Midbrain (tissue), 1 donor: ENCODE measurements at places on chromosomes 5 and 9.

GRCh38 chr9:133251773-133252172, 23.2 kb downstream of the ABO start:
- no peak for DNase-seq

- peak; percentile 90 for DNase-seq
These were observed 12.1 kb downstream of the PCDH1 start for GRCh38 chr5:141866096-141866495.

GRCh38 chr5:2755076-2755680, 3.7 kb upstream of the IRX2 start:
- peak; percentile 20 for DNase-seq

DNA sequence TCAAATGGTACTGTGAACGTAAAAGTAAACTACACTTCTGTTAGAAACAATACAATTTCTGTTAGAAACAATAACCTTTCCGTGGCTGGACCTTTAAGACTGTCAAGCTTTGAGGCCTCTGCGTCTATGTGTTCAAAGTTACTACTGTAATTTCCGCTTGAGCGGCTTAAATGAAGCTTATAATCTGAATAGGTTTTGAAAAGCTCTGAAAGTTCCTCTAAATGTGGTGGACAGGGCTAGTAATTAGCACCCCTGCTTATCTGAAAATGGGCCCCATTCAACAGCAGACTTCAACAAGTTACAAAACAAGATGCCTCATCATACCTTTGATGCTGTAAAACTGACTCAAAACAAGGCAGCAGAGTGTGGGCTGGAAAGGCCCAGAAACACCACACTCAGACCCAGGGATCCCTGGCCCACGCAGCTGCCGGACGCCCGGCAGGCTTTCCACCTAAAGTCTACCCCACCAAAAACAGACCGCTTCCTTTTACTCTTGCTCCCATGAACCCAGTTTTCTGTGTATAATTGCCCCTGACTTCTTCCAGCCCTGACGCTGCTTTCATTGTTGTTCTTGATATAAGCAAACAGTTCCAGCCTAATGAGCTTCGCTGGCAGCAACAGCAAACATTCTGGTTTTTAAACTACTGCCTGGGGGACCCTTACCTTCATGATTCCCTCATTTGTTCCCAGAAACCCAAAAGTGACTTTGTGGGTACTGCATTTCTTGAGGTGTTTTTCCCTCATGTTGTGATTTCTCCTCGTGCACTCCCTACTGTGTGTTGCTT, 66.7 kb downstream of the TLE1 start:
- DNase-seq = no peak

- no peak for DNase-seq
These were observed 4.5 kb upstream of the CARD19 start for GRCh38 chr9:93091453-93092081.

DNA sequence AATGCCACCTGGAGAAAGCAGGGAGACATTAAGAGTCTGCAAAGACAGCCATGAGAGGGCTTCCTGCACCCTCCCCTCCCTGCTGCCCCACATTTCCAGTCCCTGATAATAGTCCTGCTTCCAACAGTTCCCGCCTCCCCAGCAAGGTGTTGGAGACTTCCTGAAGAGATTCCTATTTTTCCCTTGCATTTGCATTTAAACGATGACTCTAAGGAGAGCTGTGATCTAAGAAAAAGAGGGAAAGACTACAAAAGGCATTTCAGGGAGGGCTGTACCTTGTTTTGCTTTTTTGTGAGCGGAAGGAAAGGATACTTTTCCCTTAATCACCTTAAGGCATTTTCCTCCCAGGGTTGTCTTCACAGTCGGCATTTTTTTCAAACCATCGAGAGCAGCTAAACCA, 62.1 kb downstream of the GAS1 start:
- no peak for DNase-seq

DNA sequence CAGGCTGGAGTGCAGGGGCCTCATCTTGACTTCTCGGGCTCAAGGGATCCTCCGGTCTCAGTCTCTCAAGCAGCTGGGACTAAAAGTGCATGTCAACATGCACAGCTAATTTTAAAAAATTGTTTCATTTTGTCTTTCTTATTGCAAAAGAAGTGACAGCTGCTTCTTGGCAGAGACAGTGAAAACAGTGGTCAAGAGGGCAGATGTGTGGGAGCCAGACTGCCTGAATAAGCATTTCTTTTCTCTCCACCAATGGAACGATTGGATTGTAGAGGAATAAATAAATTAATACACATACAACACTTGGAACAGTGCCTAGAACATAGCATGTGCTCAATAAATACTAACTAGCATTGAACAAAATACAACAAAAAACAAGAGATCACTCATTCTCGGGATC, 27.4 kb upstream of the KIF4B start:
- no peak for DNase-seq

DNA sequence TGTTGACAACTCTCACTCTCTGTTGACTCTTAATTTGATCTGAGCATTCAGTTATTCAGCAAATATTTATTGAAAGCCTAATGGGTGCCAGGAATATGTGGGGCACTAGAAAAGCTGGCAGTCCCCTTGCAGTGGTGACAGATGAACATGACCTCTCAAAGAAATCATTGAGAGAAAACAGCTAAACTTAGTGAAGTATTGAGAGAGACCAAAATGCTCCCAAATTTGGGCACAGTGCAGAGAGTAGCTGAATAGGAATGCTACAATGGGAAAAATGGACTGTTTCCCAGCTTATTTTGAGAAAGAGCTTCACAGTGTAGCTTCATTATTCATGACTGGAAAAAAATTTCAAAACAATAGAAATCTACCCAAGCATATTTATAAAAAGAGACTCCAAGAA, 257.9 kb downstream of the SGCD start:
- peak; percentile 50 for DNase-seq

GRCh38 chr5:120740989-120741388, 276.9 kb downstream of the PRR16 start:
- no peak for DNase-seq

DNA sequence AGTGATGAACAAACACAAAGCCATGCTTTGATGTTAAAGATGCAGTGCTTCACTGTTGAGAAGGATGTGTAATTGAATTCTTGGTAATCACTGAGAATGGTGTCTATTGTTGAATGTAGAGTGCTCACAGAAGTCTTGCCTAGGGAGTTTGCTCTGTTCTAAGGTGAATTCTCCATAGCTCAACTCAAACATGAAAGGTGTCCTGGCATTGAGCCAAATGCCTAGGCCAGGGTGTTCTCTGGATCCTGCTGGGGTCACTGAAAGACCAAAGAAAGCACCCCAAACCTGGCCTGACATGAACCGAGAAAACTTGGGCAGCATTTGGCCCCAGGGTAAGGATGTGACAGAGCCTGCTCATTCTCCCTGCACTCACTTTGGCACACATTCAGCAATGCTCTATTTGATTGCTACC, 217.3 kb downstream of the ARL15 start:
- no peak for DNase-seq
